ENCODE measurements at places on chromosomes 1 and 21.

DNA sequence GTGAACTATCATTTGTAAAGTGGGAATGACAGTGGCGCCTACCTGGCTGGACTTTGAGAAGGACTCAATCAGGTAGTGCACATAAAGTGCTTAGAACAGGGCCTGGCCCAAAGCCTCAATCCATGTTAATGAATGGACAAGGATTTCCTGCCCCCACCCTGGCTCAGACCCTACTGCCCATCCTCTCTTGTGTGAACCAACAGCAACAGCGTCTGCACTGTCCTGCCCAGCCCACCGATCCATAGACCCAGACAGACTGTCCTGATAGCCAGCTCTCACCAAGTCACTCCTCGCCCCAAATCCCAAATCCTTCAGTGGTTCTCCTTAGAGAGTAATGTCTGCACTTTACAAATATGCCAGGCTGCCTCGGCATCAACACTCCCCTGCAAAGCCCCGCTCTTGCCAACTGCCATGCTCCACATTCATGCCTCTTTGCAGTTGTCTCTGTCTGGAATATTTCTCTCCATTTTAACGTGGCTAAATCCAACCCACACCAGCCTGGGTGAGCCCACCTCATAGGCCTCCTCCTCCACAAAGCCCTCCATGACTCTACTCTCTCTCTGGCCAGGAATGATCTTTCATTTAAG lies 157.6 kb upstream of the EDN2 start:
- no peak for DNase-seq

GRCh38 chr1:92943502-92943847 lies 17.8 kb downstream of the DIPK1A start:
- DNase-seq: no peak

GRCh38 chr1:198830412-198830811 lies 191.6 kb downstream of the PTPRC start:
- no peak for DNase-seq

DNA sequence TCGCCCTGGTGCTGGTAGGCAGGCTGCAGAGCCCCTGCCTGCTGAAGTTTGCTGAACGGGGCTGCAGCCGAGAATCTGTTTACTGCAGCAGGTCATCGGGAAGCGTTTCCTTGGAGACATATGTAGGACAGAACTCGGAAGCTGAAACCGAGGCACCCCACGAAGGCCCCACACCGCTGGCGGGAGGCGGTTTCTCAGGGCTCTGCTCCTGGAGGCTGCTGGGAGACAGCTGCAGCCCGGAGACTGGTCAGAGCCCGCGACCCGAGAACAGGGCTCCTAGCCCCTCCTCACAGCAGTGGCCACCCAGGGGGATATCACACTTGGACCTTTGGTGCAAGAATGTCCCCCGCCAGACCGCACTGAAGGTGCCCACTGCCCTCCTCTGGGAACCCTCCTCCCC lies 12.7 kb upstream of the PLCH2 start:
- no peak for DNase-seq

- DNase-seq: no peak
These were observed 13.3 kb upstream of the GNL2 start for GRCh38 chr1:37609002-37609401.

DNA sequence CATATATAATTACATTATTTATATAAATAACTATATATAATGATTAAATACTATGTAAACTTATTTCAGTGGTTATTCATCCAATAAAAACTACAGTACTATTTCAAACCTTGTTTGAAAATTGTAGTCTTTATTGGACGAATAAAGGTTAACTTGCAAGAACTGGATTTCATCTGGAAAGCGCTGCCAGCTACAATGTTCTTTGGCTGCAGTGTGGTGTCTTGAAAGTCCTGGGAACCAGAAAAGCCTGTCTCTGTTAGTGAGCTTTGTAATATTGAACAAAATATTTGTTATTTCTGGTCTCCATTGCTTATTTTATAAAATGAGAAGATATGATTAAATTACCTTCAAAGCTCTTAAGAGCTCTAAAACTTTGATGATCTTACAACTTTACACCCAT lies 763.6 kb downstream of the ADGRL2 start:
- no peak for DNase-seq

DNA sequence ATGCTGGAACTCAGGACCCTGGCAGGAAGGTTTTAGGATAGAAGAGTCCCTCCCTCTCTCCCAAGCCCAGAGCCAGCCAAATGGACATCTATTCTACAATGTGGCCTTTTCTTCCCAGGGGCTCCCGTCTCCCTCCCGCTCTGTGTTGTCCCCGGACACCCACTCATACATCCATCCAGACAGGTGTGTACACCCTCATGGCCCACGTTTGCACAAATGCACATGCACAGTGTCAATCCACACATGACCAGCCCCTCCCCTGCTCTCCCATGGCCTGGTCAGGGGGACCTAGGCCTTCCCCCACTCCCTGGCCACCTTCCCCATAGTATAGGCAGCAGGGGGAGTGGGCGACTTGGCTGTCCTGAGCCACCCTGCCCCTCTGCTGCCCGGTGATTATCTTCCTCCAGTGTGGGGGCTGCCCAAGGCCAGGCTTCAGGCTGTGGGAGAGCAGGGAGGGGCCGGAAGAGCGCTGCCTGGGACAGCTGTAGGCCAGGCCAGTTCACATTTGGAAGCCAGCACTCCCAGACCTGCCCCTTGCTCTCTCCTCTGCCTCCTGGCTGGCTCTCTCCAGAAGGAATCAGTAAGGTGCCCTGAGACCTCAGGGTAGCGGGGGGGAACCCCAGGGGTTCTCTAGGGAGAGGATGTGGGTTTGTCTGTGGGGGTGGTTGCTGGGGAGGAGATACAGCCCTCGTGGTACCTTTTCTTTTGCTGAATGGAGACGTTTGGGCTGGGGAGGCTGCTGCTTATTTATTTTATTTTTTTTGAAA lies 4.1 kb upstream of the PTPN7 start:
- DNase-seq: peak; percentile 34

DNA sequence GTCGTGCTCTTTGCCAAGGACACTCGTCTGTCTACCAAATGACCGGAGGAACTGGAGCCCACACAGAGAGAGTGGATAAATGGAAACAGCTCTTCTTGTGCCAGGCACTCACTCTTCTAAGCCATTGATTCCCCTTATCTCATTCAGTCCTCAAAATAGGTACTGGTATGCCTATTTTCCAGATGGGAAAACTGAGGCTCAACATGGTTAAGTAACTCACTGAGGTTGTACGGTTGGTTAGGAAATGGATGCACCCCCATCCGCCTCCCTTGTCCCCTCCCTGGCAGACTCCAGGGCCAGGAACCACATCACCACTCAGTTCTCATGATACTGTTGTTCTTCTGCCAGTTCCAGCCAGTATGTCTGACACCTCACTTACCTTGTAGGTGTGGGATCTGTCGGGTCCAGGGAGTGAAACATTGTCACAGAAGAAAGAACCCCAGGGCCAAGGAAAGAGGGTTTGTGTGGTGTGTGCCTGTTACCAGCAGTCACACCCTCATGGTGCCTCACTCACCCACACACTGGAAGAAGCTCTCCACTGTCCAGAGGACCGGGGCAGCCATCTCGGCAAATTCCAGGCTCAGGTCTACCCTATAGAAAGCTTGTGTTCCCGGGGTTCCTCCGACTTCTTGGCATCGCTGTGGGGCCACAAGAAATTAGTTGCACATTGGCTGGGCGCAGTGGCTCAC lies 58.8 kb upstream of the TARDBP start:
- no peak for DNase-seq

DNA sequence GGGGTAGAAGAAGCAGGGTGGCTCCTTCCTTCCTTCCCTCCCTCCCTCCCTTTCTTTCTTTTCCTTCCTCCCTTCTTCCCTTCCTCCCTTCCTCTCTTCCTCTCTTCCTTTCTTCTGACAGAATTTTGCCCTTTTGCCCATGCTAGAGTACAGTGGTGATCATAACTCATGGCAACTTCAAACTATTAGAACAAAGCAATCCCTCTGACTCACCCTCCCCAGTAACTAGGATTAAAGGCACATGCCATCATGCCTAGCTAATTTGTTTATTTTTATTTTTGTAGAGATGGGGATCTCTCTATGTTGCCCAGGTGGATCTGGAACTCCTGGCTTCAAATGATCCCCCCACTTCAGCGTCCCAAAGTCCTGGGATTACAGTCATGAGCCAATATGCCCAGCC lies 10.0 kb upstream of the RPE65 start:
- DNase-seq: no peak

GRCh38 chr1:44524655-44525500 lies 119.8 kb downstream of the RNF220 start:
- DNase-seq: no peak

GRCh38 chr1:89587729-89588161 lies 45.2 kb upstream of the LRRC8C start:
- DNase-seq: no peak

GRCh38 chr1:46725736-46726108 lies 6.8 kb upstream of the EFCAB14 start:
- no peak for DNase-seq

DNA sequence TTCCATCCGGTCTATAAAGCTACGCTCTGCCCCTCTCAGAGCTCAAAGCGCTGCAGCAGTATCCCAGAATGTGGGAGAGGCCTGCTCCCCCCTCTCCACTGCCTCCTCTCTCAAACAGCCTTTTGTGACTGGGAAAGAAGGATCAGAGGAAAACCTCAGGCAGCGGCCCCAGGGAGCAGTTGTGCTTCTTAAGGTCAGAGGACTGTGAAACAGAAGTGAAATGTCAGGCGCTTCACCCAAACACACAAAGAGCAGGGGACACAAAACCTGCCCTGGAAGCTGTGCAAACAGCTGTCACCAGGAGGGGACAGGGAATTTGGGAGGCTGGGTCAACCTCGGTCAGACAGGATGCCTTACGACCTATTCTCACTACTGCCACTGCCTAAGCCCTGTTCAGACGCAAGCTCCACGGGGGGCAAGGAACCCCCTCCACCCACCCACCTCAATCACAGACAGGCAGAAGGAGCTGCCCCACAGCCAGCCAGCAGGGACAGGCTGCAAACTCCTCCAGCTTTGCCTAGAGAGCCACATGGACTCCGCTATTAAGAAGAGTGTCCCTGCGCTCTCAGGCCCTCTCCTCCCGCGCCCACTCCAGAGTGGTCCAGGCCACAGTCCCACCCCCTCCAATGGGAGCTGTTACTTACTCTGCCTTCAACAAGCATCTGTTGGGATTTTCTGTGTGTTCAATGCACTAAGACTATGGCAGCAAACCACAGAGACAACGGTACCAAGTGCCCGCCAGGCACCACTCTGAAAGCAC lies 14.6 kb downstream of the SSBP3 start:
- no peak for DNase-seq

DNA sequence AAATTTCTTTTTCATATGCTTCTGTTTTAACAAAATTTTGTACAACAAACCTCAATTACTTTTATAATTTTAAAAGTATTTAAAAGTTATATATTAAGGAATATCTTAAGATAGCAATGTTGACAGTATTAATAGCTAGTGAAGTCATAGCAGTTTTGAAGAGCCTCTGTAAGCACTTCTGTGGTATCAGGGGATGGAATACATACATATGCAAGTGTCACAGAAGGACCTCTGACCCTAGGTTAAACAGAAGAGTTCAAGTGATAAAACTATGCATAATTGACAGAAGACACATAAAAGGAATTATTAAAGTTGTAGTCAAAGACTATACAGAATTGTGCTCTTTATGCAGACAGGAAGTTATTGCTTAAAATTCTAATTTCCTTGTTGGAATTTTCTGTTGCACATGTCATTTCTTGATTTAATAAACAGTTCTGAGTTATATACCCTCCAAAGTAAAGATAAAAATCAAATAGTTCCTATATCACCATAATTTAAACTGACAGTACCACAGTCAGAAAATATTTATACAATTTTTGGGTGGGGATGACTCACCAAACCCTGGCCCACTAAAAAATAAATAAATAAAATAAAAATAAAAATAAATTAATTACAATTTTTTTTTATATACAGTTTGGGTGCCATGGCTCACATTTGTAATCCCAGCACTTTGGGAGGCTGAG lies 27.1 kb downstream of the IPP start:
- no peak for DNase-seq

DNA sequence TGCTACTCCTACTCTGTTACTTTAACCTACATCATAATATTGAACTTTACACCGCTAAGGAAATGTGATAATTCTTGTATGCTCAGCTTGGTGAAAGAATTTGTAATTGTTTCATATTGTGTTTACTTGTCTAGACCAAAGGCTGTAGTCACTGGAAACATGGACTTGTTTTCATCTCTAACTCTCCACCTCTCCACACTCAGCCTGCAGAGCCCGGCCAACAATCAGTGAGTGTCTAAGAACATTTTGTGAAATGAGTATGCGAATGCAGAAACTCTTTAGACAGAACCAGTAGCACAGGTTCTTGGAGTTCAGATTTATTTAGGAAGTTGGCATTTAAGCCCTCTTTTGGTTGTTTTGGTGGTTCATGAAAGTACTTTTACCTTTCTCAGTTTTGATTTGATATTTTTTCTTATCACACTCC lies 3.2 kb upstream of the RWDD3 start:
- no peak for DNase-seq

- no peak for DNase-seq
These were observed 31.9 kb downstream of the MAP10 start for GRCh38 chr1:232837087-232837486.

DNA sequence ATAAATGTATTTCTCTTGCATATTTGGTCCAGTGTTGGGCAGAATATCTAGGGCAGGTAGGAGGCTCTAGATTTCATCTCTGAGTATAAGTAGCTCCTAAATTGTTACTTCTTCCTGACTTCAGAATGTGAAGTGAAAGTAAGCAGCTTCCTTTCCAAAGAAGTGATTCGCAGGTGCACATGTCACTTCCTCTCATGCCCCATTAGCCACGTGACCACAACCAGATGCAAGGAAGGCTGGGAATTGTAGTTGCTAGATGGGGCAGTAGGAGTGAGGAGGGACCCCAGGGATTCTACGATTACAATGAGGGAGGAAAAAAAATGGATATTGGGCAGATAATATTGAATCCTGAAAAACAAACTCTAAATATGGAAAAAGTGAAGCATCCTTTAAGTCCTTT lies 113.2 kb upstream of the CYYR1 start:
- peak; percentile 11 for DNase-seq

- DNase-seq: no peak
These were observed 31.1 kb upstream of the SRP9 start for GRCh38 chr1:225746361-225747179.

Data from suppressor macrophage (primary cell).